AG09309 (cell line): ENCODE measurements at places on chromosomes 3 and 15.

GRCh38 chr3:197125636-197126035, 96.0 kb upstream of the MELTF start:
- DNase-seq, result peak; percentile 10

DNA sequence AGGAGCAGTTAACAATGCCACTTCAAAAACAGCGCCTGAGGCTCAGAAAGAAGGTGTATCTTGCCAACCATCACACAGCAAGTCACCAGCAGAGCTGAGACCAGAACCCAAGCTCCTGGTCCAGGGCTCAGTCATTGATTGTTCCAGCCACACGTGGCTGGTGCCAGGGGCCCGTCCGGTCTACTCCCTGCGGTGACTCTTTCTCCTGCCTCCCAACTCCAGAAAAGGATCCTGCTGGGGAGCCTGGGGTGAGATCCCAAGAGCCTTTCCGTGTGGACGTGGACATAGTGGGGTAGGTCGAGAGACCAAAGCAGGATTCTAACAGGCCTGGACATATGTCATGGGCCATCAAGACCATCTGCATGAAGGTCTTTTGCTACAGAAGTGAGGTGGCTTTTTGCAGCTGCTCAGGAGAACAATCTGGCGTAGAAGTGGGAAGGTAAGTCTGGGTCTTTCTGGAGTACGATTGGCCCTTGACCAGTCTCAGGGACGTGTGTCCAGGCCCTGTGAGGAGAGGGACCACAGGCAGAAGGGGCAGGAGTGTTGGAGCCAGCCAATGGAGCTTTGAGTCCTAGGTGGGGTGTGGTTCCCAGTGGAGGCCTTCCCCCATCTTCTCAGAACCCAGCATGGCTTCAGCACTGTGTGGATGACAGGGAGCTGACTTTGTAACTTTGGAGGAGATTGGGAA, 105.4 kb downstream of the HMG20A start:
- no peak for DNase-seq

- DNase-seq, result no peak
These were observed 200.5 kb downstream of the AKAP13 start for GRCh38 chr15:85580879-85581278.

GRCh38 chr3:98628317-98628716, 34.9 kb upstream of the CPOX start:
- no peak for DNase-seq

GRCh38 chr15:58805095-58805494, 34.0 kb downstream of the MINDY2 start:
- DNase-seq, result no peak

DNA sequence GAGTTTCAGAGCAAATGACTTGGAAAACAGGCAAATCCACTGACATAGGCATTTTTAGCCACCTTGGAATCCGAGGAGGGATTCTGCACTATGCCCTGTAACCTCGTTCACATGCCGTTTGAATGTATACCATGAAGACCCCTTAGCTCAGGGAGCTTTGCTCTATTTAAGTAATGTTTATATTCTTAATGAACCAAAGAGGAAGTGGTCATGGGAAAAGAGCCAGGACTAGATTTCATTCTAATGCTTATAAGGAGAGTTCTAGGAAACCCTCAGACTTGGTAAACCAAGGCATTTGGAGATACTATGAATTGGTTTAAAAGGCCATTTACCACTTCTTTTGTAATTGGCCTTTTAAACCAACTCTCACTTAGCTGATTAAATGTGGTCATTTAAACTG, 178.9 kb downstream of the IGF1R start:
- DNase-seq, result no peak

DNA sequence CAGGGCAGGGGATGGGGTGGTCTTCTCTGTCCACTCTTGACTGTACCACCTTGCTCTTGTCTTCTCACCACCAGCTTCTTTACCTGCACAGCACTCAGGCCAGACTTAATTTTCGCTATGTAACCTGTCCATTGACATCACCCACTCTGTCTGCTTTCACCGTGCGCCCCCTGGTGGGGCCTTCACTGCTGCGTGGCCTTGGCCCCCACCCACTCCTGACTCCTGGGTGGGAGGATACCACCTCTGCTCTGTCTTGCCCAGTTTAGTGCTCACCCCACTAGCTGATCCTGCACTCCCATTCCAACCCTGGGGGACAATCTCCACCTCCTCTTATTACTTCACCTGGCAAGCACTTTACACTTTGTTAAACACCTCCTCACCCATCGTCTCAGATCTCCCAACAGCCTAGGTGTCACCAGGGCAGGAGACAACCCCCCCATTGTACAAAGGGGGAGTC, 17.7 kb downstream of the PTH1R start:
- no peak for DNase-seq

GRCh38 chr3:53193466-53194209, 32.6 kb downstream of the PRKCD start:
- no peak for DNase-seq

DNA sequence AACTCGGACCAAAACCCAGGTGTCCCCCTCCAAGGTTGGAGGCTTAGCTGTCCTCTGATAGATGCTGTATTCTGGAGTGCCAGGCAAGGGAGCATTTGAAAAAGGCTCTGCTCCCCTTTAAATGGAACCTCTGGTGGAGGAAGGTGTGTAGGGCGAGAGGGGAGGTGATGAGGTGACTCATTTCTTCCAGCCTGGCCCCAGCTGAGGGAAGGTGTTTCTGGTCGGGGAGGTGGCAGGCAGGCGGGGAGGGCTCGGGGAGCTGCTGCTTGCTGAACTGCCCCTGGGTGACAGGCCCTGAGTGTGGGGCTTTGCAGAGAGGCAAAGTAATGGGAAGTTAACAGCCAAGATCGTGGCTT, 18.8 kb downstream of the PSTPIP1 start:
- no peak for DNase-seq

DNA sequence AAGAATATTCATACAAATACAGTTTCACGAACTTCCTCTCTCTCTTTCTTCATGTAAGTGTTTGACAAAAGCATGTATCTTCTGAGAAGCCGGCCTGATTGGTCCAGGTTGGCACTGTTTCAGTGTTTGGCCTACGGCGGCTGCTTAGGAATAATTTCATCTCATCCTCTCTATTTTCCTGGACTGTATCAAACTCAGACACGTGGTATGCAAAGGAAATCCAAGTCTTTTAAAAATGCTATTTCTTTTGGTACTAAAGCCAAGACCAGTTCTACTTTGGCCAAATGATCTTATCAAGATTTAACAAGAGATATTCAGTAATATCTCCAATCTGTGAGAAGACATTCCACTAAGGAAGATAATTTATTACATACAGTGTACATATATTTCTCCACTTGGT, 152.8 kb downstream of the TIGIT start:
- no peak for DNase-seq

DNA sequence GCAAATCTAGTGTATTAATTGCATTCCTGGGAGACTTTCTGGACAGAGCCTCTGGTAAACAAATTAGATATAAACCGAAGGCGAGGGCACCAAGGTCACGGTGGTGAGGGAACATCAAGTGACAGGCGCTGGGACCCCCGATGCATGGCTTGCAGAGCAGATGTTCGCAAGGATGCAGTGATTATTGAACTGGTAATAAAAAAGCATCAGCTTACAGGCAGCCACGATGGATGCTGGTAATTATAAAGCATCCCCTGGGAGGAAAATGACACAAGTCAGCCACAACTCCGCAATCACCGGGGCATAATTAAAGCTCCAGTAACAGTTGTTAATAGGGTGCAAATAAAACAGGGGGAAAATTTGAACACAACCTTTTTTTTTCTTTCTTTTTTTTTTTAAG, 231.1 kb upstream of the DPH6 start:
- DNase-seq, result no peak

DNA sequence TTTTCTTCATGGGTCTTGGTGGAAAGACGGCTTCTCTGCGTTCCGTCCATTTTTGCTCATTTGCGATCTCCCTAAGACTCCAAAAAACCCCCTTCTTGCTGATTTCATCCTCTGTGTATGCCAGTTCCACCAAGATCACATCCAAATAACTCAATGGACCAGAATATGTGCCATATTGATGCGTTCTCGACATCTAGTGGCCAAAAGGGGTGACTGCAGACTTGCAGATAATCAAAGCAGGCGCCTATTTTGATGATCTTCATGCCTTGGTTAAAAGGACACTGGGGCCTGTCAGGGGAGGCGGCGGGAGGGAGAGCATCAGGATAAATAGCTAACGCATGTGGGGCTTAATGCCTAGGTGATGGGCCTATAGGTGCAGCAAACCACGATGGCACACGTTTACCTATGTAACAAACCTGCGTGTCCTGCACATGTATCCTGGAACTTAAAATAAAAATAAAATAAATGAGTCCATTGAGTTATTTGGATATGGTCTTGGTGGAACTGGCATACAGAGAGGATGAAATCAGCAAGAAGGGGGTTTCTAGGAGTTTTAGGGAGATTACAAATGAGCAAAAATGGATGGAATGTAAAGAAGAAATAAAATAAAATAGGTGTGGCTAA, 104.2 kb upstream of the RAD18 start:
- peak; percentile 27 for DNase-seq

DNA sequence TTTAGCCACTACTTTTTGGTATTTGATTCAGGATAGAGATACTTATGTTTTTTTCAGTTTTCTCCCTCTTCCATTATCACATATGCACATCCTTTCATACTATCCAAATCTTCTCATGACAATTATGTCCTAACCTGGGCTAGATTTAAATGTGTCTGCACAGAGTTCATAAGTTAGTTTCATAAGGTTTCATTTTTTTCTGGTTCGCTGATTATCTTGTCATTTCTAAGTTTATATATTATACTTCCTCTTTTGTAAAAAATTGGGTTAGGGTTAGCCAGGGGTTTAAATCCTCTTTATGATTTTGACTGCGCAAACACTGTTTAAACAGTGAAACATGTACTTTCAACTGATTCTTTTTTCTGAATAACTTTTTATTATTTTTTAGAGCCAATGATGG, 148.6 kb downstream of the SST start:
- no peak for DNase-seq

- peak; percentile 46 for DNase-seq
These were observed 28.9 kb upstream of the ICE2 start for GRCh38 chr15:60507596-60508424.

GRCh38 chr3:59263152-59263551, 213.3 kb upstream of the CFAP20DC start:
- DNase-seq, result no peak

DNA sequence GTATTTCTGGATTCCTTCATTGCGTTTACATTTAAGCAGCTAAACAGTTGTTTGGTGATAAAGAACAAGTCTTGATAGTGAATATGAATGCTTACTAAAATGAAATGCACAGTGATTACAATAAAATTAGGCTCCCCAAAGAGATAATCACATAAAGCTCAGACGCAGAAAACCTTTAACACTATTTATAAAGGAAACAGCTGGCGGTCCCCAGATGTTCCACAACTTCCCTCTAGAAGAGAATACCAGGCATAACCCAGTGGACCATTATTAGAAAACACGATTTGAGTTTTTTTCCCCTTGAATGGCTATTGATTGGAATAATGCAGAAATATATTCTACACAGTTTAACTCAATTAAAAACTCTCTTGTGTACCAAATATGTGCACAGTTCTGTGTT, 573.2 kb downstream of the DIPK2A start:
- DNase-seq, result no peak
